ENCODE measurements at places on chromosomes 5 and 9.

DNA sequence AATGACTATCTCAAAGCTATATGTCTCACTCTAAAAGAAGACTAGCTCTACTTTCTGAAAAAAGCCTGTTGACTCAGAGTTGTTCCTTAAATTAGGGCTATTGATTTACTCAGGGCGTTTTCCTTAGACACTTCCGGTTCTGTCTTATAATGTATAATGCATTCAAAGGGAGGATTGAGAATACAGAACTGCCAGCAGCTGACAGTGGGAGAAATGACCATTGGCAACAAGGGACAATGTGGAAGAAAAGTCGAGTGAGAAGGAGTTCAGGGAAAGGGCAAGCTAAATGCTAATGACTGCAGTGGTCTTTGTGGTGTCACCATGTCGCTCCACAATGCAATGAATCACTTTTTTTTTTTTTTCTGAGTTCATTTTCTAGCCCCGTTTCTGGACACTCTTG is 65.7 kb upstream of the ANKH start:
- DNase-seq = no peak

GRCh38 chr5:100965291-100965690 is 62.2 kb upstream of the ST8SIA4 start:
- no peak for DNase-seq

DNA sequence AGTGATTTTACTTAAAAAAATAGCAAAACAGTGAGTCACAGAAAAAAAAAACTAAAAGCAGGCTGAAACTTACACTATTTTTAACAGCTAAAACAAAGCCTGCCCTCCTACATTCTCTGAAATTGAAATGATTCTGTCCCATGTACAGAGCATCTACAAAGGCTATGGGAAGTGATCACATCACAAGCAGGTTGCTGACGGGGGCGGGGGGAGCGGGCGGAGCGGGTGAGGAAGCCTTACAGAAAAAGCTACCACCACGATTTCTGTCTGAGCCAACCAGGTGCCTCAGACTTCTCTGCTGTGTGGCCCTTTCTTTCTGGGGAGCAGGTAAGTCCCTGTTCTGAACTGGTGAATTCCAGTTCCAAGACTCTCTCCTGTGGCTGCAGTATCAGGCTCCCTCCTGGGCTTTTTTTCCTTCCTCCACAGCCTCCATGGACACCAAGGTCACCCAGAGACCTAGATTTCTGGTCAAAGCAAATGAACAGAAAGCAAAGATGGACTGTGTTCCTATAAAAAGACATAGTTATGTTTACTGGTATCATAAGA is 104.9 kb downstream of the ANKRD18B start:
- DNase-seq = no peak

GRCh38 chr5:115702025-115702424 is 76.2 kb upstream of the TMED7 start:
- DNase-seq = peak; percentile 64

- DNase-seq = no peak
Measured at GRCh38 chr9:82320566-82320965, 332.0 kb downstream of the SPATA31D1 start.

DNA sequence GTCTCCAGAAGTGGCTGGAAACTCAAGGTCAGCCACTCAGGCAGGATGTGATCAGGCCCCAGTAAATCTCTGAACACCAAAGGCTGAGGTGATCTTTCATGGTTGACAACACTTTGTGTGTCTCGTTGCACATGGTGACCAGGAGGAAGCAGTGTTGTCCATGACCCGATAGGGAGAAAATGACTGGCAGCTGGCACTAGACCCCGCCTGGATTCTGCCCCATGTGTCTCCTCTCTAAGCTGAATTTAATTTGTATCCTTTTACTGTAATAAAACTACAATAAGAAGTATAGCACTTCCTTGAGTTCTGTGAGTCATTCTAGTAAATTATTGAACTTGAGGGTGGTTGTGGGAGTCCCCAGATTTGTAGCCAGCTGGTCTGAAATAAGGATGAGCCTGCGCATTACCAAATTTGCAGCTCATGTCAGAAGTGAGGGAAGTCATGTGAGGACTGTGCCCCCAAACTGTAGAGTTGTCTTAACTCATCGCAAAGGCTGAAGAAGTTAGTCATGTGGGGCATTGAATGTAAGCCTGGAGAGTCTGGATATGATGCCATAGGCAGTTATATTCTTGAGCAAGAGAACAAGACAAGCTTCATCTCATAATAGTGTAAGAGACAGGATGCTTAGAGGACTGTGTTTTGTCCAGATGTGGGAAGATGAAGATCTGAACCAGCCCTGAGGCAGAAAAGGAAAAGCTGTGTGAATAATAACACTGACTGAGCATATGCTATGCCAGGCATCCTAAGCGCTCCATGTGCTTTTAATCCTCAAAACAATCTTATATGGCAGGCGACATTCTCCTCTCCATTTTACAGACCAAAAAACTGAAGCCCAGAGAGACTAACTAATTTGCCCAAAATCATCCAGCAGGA is 55.9 kb downstream of the TMEM215 start:
- no peak for DNase-seq

- DNase-seq = peak; percentile 54
Measured at GRCh38 chr5:73454379-73455036, 5.9 kb upstream of the FOXD1 start.

DNA sequence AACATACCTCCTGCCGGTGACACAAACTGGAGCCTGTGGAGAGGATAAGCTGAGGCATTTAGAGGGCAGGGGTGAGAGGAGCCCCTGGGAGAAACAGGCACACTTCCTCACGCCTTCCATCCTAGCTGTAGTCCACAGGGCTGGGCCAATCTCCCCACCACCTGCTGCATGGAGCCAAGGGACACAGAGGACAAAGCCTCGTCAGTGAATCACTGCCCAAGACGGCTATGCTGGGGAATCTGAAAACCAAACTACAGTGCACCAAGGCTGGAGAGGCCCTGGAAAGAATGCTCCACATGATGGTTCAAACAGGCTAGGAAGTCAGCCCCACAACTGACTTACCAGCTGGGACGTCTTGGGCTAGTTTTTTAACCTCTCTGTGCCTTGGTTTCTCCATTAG is 57.0 kb downstream of the SHB start:
- no peak for DNase-seq

- no peak for DNase-seq
Measured at GRCh38 chr9:98698856-98699255, 9.9 kb downstream of the GABBR2 start.

DNA sequence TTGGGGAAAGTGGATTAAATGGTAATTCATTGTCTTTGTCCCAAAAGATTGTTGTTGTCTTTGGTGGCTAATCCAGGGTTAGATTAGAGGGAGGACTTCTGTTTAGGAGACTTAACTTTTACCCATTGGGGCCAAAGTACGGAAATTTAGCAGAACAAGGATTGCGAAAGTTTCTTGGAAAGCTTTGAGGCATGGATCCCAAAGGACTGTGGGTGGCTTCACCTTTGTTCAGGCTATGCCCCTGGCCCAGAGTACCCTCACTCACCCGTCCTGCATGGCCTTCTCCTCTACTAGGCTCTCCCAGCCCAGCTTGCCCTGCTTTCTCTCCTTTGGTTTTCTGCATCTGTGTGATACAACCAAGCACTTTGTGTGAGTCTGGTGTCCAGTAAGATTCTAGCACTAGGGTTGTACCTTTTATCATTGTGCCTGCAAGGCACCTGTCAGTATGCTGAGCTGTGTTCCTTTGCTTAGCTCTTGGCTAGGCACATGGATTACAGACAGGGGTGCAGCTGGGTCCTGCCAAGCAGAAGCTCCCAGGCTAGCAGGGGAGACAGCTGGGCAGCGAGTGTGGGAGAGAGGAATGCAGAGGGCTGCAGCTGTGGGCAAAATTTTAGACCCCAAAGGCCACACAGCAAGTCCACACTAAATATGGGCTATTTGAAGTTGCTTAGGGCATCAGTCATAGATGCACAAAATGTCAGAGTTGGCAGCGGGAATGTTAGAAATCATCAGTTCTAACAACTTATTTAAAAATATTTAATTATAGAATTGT is 3.2 kb downstream of the PPARGC1B start:
- no peak for DNase-seq

GRCh38 chr5:111649516-111649915 is 107.5 kb downstream of the NREP start:
- no peak for DNase-seq

DNA sequence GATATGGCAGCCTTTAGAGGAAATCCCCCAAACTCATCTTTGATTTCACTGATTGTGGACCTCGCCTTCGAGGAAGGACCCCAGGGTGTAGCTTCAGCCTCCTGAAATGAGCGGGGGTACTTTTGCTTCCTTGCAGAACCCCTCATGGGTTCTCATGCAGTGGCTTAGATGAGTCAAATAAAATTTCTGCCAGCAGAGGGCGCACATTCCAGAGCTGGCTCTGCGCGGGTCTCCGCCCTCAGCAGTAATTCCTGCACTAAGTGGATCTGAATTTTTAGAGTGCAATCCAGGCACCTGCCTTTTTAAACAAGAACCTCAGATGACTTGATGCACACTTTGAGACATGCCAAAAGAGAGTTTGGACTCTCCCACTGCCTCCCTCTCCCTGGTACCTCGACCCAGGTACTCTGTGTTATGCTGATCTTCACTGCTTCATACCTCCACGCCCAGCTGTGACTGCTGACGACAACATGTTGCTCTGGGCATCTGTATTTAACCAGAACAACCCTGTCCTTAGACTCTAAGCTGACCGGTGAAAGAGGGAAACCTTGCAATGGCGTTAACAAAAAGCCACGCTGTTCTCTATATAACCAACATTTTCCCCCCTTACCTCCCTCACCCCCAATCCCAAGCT is 7.3 kb downstream of the EGFLAM start:
- DNase-seq = peak; percentile 39

DNA sequence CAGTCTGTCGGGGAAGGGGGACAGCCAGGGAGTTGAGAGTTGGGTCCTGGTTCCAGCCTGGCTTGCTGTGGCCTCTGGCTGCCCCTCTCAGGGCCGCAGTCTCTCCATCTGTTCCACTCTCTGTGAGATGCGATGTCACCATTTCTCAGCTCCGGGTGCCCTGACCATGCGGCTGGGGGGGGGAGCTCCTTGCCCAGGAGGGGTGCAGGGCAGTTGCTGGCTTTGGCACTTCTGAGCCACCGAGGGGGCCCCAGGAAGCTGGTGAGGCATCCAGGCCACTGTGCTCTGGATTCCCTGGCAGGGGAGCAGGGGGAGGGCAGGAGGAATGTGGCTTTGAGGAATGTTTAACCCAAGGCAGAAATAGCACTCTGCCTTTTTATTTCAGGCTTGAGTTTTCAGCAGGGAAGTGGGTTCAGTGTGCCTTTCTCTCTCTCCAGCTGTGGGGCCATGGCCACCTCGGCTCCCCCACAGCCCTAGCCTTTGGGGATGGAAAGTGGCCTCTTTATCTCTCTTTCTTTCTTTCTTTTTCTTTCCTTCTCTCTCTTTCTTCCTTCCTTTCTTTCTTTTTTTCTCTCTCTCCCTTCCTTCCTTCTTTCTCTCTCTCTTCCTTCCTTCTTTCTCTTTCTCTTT is 11.0 kb downstream of the NCS1 start:
- no peak for DNase-seq

GRCh38 chr5:73812457-73812856 is 186.5 kb downstream of the ARHGEF28 start:
- no peak for DNase-seq

GRCh38 chr9:123196124-123196523 is 72.3 kb downstream of the STRBP start:
- DNase-seq = no peak

DNA sequence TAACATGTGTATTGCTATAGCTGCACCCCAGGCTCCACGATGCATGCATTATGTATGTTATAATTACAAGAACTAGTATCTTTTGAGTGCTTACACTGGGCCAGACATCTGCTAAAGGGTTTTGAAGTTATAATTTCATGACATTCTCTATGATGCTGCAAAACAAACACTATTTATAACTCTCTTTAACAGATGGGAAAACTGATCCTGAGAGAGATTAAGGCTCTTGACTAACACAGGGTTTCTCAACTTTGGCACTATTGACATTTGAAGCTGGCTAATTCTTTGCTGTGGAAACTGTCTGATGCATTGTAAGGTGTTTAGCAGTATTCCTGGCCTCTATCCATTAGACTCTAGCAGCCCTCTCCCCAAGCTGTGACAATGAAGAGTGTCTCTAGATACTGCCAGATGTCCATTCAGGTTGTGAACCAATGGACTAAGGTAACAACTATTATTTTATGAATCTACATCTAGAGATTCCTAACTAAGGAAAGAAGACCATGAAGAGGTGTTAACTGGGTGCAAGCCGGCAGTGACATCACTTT is 258.6 kb downstream of the ASTN2 start:
- DNase-seq = no peak

- DNase-seq = peak; percentile 51
Measured at GRCh38 chr9:127626752-127627493, 14.8 kb downstream of the STXBP1 start.

- DNase-seq = no peak
Measured at GRCh38 chr5:79974886-79975285, 16.2 kb downstream of the MTX3 start.

DNA sequence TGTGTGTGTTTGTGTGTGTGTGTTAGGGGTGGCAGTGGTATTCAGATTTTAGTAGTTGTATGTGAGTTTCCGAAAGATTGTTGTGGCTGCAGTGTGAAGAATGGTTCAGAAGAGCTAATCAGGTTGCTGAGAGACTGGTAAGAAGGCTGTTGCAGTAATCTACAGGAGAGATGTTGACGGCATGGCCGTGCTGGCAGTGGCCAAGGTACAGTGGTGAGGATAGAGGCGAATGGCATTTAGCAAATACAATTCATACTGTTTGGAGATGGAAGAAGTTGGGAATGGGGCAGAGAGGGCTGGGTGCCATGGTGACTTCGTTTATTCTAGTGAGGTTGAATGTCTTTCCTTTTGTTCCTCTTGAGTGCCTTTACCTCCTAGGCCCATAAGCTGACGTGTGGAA is 77.5 kb upstream of the SPATA31D4 start:
- DNase-seq = no peak

DNA sequence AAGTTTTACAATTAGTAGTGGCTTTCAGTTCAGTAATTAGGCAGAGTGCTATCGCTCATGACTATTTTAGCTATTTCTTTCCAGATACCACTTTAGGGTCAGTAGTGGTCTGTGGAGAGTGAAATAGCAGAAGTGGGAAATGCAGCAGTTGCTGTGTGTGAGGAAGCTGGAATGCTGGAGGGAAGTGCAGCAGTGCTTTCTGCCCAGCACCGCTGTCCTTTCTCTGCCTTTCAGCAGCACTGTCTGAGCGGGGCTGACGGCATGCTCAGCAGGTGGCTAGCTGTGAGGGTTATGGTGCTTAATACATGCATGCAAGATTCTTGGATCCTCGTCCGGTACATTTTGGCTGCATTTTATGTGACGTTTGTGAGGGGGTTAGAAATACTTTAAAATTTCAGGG is 213.9 kb downstream of the PBX3 start:
- no peak for DNase-seq

- DNase-seq = no peak
Measured at GRCh38 chr5:3004361-3005080, 253.0 kb upstream of the IRX2 start.
